ENCODE measurements at places on chromosomes 1 and 21.
A peak's percentile ranks its signal among the peaks of the same experiment; 100 is the strongest.

DNA sequence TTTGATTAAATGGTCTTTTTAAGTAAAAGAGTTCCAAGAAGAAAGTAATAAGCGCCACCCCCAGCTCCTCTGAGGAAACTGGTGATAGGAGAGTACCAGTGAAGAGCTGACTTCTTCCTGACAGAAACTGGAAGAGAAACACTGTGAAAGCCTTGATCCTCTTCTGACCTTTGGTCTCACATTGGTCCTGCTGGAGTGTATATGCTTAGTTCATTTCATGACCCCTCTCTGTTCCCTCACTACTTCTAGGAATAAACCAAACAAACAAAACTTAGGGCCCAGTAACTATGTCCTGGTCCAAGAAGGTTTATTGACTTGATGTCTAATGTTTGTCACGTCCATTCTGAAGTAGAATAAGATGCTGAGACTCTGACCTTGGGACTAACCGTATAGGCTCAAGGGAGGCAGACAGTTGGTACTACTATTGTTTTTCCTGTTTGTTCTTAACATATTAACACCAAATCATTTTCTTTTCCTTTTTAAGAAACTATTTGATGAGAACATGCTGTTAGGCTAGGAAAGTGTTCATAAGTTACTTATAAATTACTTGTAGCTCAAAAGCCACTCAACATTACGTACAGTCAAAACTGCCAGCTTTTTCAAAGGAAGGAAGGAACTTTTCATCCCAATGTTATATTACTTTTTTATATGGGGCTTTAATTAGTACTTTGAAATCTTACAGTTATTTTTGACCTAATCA lies 57.9 kb downstream of the MIER1 start:
- no peak for DNase-seq

DNA sequence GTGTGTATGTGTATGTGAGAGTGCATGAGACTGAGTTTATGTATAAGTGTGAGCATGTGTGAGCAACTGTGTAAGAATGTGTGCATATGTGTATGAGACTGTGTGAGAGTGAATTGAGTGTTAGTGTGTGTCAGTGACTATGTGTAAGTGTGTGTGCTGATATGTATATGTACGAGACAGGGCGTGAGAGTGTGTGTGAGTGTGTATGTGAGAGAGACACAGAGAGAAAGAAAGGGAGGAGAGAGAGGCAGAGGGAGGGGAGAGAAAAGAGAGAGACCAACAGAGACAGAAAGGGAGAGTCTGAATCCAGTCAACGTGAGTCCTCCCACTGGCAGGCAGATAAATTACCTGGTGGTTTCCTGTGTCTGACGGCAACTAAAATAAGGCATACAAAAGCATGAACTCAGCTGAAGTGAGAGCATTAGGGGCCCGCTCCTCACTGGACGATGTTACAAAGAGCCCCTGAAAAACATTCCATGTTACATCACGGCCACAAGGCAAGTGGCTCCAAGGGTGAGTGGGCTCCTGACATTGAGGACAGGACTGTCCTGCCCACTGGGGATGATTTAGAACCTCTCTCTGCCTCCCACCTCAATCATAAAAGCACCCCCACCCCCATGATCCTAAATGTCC lies 66.6 kb upstream of the TIAM1 start:
- no peak for DNase-seq

DNA sequence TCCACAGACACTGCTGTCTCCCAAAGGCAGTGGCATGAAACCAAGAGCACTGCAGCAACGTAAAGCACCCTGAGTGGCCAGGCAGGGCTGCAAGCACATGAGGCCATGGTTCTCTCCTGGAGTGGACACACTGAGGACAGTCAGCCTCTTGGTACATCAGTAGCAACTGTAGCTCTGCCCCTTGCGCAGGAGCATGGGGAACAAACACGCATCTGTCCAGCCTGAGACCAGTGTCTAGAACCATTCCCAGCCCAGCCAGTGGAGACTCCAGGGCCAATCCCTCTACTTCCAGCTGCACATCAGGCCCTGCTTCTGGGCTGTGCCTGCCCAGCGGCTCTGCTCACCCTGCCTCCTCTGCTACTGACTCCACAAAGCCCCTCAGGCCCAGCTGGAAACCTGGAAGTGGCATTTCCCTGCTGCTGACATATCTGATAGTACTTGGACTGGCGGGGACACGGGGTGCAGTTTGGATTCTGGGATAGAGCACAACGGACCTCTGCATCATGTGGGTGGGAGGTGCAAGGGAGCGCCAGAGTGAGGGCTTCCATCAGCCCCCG lies 49.0 kb downstream of the TOR1AIP2 start:
- DNase-seq, result no peak

GRCh38 chr1:8120693-8121260 lies 94.7 kb upstream of the ERRFI1 start:
- DNase-seq, result no peak

GRCh38 chr21:34779860-34780259 lies 111.1 kb downstream of the CLIC6 start:
- no peak for DNase-seq

DNA sequence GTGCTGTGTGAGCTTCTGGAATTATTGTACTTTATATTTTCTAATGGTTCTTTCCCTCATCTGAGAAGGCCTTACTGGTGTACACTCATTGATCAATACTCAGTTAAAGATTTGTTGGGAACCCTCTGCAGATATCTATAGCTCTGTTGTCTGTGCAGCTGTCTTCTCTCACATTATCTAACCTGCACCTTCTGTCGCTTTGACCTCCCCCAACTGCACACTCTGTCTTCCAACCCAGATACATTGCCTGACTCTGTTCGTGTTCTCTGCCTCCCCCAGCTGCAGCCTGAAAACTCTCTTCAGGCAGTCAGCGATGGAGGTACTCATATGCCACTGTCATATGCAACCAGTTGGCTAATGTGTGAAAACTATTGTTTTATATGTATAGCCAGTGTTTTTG lies 334.3 kb downstream of the NCAM2 start:
- peak; percentile 22 for DNase-seq

- no peak for DNase-seq
Measured at GRCh38 chr21:42986125-42986783, 11.9 kb downstream of the PKNOX1 start.

- DNase-seq, result no peak
Measured at GRCh38 chr1:197210426-197210825, 57.6 kb upstream of the CRB1 start.

- no peak for DNase-seq
Measured at GRCh38 chr1:48740621-48741020, 36.1 kb downstream of the BEND5 start.

DNA sequence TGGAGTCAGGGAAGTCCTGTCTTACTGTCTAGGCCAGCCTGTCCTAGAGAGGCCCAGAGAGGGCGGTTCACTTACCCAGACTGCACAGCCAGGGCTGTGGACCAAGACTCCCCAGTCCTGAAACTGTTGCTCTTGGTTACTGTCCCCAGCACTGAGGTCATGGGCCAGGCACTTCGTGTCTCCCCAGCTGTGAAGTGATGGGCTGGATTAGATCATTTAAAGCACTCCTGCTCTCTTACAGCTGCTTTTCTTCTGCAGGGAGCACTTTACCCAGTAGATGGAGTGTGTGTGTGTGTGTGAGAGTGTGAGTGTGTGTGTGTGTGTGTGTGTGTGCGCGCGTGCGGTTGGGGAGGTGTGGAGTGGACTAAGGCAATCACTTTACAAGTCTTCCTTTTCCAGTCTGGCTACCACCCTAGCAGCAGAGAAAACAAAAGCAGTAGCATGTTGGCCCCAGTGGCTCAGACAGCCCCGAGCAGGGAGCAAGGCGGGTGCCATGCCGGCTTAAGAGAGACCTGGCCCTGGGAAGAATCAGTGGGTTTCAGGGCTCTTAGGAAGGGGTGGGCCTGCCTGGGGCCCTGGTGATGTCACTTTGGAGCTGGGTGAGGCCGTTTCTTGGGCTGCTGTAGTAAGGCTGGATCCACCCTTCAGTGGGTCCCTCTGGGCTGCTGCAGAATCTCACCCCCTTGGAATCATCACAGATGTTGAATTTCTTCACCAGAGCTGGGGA lies 2.4 kb downstream of the SPSB1 start:
- peak; percentile 42 for DNase-seq

DNA sequence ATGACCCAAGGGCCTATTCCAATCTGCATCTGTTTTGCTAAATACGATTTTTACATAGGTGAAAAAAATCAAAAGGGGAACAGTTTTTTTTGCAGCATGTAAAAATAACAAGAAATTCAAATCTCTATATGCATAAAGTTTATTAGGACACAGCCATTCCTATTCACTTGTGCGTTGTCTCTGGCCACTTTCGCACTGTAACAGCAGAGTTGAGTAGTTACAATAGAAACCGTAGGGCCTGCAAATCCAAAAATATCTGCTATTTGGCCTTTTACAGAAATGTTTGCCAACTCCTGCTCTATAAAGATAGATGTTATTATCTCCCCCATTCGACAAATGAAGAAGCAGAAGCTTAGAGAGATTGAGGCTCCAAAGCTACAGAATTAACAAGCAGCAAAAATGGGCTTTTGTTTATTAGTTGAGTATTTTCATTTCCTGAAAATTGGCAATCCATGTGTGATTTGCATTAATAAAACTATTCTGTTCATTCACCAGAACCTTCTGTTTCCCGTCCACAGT lies 5.5 kb downstream of the DYNLT5 start:
- no peak for DNase-seq

GRCh38 chr1:207428783-207429182 lies 25.3 kb upstream of the CR2 start:
- DNase-seq, result no peak
